Heart right ventricle (tissue), 16 donors: ENCODE measurements at places on chromosomes 2 and 18.

GRCh38 chr18:9419956-9420631 lies 55.2 kb upstream of the RALBP1 start:
- DNase-seq = no peak

GRCh38 chr2:149371476-149371875 lies 41.1 kb downstream of the LYPD6 start:
- DNase-seq = no peak

GRCh38 chr2:128613351-128613750 lies 294.7 kb upstream of the HS6ST1 start:
- no peak for DNase-seq

DNA sequence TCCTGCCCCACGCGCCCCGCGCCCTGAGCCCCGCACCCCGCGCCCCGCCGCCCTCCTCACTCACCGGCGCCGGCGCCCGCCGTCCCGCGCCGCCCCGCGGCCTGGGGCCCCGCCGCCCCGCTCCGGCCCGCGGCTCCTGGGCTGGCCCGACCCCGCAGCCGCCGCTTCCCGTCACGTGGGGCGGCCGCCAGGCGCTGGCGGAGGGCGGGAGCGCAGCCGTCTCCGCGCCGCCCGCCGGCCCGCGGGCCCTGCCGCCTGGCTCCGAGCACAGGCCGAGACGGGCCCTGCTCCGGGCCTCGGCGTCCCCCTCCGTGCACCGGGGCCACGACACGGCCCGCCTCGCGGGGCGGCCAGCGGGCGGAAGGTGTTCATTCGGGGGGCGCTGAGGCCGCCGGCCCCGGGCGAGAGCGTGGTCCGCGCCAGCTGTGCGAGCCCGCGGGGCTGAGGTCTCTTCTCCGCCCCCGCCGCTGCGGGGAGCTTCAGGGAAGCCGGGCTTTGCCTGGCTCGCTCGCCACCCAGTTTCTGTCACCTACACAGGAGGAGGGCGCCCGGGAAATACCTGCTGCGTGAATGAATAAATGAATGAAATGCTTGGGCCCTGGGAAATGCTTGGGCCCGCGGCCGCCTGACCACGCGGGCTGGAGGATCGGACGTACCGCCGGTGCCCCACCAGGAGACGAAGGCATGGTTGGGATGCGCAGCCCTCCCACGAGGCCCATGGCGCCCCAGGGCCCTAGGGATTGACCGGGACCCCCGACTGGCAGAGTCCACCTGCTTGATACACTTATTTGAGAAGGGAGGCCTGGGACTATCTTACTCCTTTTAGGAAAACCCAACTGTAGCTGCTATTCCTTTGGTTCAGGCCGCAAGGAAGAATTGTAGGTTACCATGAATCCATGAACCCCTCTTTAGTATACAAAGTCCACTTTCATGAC lies at the start of gene TGFBRAP1:
TGFBRAP1 (minus strand) TSS at position 175 of the 935 bp plus-strand sequence. CDS start 21,434 bp downstream, outside the sequence.
- peak; percentile 60 for DNase-seq

DNA sequence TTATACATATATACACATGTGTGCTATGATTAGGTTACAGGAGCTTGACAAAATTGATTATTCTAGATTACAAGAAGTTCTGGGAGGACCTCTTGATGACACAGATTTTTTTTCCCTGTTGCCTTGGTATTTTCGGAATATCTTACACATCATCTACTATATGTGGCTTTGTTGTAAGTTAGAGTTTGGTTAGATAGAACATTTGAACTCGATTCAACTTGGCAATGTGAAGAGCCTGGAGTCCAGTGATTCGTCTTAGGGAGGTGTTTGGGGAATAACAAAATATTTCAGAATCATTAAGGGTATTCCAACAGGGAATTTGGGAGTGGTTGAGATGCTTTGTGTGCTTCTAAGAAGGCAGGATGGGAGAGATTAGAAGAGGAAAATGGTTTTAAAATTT lies 39.3 kb upstream of the EFEMP1 start:
- DNase-seq = no peak

DNA sequence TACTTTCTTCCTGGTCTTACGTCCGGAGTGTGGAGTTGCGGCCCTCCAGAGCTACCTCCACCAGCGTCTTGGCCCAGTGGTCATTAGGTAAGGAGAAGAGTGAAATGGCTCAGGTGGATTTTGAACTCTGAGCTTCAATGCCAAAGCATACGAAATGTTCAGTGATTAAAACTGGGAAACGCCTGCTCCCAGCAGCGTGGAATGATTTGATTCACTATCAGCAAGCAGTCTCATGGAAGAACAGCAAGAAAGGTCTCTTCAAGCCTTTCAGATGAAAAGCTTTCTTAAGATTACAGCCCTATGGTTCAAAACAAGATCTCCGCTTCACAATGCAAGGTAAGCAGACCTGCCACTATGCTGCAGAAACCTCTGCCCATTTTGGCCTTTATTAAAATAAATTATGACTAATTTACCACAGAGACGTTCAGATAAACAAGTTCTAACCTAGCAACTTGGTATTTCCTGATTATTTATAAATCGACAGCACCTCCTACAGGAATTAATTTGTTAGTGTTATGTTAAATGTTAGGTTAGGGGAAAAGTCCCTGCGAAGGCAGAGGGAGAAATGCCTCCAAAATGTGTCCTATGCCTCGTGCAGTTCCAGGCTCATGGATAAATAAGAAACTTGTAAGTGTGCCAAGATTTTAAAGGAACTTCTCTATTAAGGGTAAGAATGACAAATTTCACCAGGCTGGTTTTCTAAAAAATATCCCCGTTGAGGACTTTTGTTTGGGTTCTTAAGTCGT lies 10.1 kb downstream of the SP9 start:
- no peak for DNase-seq
